NCI-H1417 treated with DMSO at 0.1 percent for 48 hours (cell line): ENCODE measurements at places on chromosomes 7 and 10.
A peak's percentile ranks its signal among the peaks of the same experiment; 100 is the strongest.

DNA sequence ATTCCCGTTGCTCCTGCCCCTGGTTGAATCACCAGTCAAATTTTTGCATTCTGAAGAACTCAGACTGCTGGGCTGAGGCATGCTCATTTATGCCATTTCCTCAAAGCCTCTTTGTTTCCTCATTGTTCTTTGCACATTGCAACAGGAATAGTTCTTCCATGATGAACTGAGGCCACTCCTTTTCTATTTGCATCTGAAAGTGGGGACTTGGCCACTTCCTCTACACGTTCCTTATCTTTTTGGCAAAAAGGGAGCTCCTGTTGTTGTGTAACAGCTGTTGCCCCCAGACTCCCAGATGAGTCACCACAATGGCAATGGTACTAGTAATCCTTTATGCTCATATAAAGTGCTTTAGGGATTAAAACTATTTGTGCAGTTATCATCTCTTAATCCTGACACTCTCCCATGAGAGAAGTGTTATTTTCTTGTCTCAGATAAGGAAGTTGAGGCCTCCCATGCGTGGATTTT lies 20.1 kb upstream of the ITPRID1 start:
- no peak for DNase-seq

DNA sequence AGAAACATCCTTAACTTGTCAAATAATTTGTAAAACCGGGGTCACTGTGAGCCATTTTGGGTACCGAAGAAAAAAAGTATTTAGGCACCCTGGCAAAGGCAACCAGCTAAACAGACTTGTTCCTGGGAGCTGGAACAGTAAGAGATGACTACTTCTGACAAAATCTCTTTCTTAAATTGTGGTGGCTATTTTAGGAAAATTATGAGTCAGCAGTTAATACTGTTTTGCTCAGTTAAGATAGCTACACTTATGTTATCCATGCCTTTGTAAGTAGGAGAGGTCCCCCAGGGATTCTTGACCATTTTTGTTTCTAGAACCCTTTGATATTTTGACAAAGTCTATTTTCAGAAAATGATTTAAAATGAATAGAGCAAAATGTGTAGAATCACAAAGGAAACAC lies 68.7 kb downstream of the TAX1BP1 start:
- no peak for DNase-seq

DNA sequence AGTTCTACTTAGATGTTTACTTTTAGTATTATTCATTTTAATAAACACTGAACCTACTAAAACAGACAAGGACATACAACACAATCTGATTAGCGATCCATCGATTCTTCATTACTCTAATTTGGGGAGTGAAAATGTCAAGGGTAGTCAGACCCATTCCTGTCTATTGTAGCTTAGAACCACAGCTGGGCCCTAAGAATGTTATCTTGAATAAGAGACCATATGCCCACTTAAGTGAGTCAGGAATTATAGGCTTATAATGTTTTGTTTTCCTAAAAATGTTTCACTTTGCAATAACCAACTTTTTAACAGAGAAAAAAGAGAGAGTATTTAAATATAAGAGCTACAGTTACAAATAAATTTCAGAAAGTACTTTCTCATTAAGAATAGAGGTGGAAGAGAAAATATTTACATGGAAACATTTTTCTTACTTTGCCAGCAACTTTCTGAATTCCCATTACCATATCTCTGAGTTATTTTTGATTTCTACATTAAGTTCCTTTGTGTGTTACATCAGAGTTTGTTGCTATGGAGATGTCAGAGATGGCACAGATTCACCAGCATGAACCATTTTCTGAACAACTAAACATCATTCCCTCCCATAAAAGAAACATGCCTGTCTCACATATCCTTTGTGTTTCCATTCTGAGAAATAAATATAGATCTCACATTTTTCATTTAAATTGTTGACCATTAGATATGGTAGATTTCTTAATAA lies 75.4 kb upstream of the SLC13A1 start:
- DNase-seq = no peak

GRCh38 chr10:28963539-28964221 lies 286.4 kb downstream of the BAMBI start:
- DNase-seq = no peak

- DNase-seq = no peak
These were observed 129.3 kb downstream of the CHRM2 start for GRCh38 chr7:136997735-136998134.

- DNase-seq = no peak
These were observed 189.9 kb downstream of the PPP1R9A start for GRCh38 chr7:95097291-95097690.

- no peak for DNase-seq
These were observed at the start of gene RAPGEF5 for GRCh38 chr7:22356701-22357310. TSS of gene RAPGEF5 (minus strand) at chr7:22357154. CDS start at chr7:22357060, 94 bp downstream.

- DNase-seq = no peak
These were observed 64.4 kb upstream of the CSTF2T start for GRCh38 chr10:51763746-51764145.

DNA sequence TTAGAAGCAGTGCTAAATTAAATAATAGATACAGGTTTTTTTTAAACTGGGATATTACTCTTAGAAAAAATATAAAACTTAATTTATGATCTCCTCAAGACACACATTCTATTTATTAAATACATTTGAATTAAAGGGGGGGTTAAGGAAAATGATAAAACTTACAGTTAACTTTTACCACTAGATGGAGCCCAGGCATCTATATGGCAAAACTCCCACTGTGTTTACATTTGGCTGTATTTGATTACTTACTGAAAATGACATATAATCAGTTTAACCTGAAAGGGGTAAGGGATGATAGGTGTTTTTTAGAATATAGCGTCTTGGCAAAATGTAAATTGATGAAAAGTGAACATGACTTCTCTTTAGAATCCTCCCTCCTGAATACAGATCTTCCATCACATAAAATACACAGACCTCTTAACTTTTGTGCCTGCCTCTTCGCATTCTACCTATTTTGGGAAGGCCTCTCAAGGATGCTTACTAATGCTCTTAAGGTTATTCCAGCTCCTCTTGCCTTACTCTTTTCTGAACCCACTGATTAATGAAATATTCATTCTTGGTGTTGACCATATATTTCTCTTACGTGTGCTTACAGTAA lies 235.7 kb downstream of the AGMO start:
- DNase-seq = peak; percentile 24

DNA sequence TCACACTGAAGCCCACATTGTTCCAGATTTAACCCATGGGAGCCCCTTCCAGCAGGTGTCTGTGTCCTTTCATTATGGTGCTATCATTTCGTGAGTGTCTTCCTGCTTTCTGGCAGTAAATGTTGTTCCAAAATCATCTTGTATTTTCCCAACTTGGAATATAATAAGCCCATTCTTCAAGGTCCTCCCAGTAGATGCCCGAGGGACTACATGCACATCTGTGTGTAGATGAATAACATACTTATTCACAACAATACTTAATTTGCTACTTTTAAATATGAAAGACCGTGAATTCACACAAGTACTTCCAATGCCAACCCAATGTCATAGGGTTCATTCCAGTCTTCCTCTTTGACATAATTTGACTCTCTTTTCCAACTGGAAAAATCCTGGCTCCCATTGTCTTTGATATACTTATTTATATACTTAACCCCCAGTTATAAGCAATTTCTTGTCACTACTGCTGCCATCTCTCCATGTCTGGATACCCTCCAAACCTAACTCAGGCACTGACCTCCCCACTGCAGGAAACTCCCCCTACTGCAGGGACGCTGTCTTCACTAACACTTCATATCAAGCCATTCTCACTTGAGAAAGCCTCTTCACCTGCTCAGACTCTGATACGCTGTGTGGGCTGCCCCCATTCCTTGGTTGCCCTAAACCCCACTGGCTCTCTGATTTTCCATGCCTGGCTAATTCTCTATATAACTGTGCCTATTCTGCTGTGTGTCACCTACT lies 1119.2 kb downstream of the CNTNAP2 start:
- DNase-seq = no peak

DNA sequence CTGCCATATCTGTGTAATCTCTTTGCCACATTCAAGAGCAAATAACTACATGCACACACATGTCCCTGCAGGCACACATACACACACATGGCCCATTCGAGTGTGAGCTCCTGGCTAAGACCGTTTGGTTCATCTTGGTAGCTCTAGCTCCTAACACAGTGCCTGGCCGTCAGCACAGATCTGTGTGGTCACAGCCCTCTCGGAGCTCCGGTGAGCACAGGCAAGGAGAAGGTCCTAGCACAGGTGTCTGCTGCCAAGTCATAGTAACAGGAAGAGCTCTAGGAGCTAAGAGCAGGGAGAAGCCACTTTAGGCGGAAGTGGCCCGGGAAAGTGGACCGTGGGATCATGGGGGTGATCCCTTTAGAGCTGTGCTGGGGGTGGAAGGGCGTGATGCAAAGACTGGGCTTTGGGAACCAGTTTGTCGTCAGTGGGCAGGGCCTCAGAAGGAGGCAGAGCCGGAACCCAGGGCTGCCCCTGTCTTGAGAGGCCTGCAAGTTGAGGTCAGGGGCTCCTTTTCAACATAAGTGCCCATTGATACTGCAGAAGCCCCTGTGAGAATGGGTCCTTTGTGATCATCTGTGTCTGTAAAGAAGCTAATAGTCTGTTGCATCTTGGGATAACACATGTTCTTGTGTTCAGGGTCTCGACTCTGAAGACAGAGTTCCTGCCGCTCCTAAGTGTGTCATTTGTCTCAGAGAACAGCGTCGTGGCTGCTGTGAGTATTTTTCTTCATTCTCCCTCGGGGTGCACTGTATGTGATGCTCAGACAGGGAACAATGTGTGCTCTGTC lies 16.6 kb upstream of the ARPC1B start:
- no peak for DNase-seq
